ENCODE measurements at places on chromosomes 2 and 18. TPM values are rescaled to one million over a fixed set of nuclear protein-coding genes. Genes with fewer than 3 reads are reported as not detected.

SPP2 gene
- not detected for total RNA-seq

GRCh38 chr18:12458771-12459170 is 51.0 kb downstream of the PRELID3A start:
- DNase-seq, result no peak

- no peak for DNase-seq
Measured at GRCh38 chr18:76453057-76453561, 41.9 kb downstream of the ZNF516 start.

GORASP2 gene
- total RNA-seq, result 42.3 TPM

AMER3 gene
- total RNA-seq, result not detected

DNA sequence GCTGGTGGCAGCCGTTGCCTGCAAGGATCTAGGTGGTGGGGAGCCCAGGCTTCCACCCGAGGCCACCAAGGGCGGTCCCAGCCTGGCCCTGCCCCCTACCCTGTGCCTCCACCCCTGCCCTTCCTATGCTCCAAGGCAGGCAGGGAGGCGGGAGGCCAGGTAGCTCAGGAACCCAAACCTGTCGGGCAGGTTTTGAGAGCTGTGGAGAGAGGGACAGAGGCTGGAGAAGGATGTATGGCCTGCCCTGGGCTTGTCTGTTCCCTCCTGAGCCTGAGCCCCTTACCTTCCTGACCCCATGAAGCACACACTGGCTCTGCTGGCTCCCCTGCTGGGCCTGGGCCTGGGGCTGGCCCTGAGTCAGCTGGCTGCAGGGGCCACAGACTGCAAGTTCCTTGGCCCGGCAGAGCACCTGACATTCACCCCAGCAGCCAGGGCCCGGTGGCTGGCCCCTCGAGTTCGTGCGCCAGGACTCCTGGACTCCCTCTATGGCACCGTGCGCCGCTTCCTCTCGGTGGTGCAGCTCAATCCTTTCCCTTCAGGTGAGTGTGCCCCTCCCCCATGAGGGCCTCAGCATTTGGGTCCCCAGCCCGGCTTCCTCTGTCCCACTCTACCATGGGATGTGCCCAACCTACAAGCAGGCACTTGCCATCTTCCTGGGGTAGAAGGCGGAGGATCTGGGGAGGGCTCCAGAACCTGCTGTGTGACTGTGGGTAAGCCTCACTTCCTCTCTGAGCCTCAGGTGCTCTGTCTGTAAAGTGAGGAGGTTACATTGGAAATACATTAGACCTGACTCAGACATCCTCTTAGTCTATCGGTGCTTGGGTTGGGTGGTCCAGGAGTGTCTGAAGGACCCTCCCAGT is at the start of gene PROM2:
Gene PROM2, plus strand, starts transcription at position 159 of the 860 bp plus-strand sequence. Its CDS starts 137 bp downstream, at position 296.
- peak; percentile 53 for DNase-seq

UCN gene
- total RNA-seq, result 6.5 TPM

GRCh38 chr2:236576087-236576486 is 6.5 kb downstream of the ACKR3 start:
- DNase-seq, result peak; percentile 61

SLC19A3 gene
- 8.2 TPM for total RNA-seq

DES gene
- 30,562 TPM for total RNA-seq

SP9 gene
- not detected for total RNA-seq

TRAF3IP1 gene
- total RNA-seq, result 18.3 TPM

- no peak for DNase-seq
Measured at GRCh38 chr2:5722236-5722635, 30.1 kb downstream of the SOX11 start.

SULT1C4 gene
- 7.2 TPM for total RNA-seq

- no peak for DNase-seq
Measured at GRCh38 chr18:26342646-26343045, 116.4 kb downstream of the TAF4B start.

- DNase-seq, result peak; percentile 74
Measured at GRCh38 chr2:46275995-46276394, 21.2 kb upstream of the EPAS1 start.

GRB14 gene
- total RNA-seq, result 12.5 TPM
